ENCODE measurements at places on chromosomes 16 and 17. TPM values are rescaled to one million over a fixed set of nuclear protein-coding genes. Genes with fewer than 3 reads are reported as not detected.

AOC3 gene
- 0.97 TPM for polyA plus RNA-seq

CES4A gene
- polyA plus RNA-seq: 3.5 TPM

DNA sequence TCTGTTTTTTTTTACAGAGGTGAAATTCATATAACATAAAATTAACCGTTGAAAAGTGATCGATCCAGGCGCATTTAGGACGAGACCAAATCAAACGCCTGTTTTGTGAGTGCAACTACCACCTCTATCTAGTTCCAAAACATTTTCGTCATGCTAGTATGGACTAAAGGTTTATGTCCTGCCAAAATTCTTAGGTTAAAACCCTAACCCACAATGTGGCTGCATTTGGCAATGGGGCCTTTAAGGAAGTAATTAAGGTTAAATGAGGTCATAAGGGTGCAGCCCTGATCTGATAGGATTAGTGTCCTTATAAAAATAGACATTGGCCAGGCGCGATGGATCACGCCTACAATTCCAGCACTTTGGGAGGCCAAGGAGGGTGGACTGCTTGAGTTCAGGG lies 32.8 kb upstream of the RCVRN start:
- DNase-seq: no peak

- no peak for DNase-seq
These were observed 212.6 kb downstream of the RBFOX1 start for GRCh38 chr16:7545251-7545650.

- peak; percentile 83 for DNase-seq
These were observed 16.7 kb downstream of the C16orf54 start for GRCh38 chr16:29729116-29729521.

- DNase-seq: no peak
These were observed 76.3 kb upstream of the KIFC3 start for GRCh38 chr16:57878586-57878985.

GRCh38 chr17:40938981-40939380 lies 1.5 kb upstream of the KRT23 start:
- DNase-seq: no peak

DNA sequence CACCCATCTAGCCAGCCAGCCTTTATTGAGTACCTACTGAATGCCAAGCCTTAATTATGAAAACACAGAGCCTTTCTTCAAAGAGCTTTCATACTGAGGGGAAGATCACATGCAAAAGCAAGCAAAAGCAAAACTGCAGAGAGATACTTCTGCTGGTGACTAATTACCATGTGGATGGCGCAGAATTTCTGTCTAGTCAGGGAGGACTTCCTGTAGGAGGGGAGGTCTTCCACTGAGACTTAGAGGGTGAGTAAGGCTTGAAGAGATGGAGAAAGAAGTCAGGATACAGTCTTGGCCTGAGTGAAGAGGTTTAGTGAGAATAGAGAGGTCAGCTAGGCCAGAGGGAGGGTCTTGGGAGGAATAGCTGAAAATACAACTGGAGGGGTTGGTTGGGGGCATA lies 53.9 kb upstream of the CCL2 start:
- DNase-seq: no peak

RGS11 gene
- polyA plus RNA-seq: 4.2 TPM

RMI2 gene
- 26.9 TPM for polyA plus RNA-seq

- peak; percentile 82 for DNase-seq
These were observed 18.8 kb downstream of the BCL7C start for GRCh38 chr16:30874821-30875717.

GRCh38 chr17:47821031-47821423 lies 567 bp downstream of the OSBPL7 start:
- no peak for DNase-seq
